ENCODE measurements at places on chromosomes 7 and 10.

- no peak for DNase-seq
These were observed 605.8 kb upstream of the MGMT start for GRCh38 chr10:128861018-128861901.

DNA sequence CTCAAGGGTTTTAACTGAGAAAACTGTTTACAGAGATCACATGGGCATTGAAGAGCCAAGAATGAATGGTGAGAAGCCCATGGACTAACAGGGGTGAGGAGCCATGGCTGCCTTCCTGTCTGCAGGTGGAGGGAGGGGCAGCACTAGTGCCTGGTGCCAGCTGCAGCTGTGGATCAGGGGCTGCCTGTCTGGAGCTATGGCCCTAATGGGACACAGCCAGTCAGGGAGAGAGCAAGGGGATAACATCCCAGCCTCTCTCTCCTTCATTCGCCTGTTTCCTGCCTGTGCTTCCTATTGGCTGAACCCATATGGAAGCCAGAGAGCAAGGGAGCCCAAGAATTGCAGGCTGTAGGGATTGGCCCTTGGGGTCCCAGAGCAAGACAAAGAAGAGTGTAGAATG, 125.8 kb upstream of the GAD2 start:
- no peak for DNase-seq

DNA sequence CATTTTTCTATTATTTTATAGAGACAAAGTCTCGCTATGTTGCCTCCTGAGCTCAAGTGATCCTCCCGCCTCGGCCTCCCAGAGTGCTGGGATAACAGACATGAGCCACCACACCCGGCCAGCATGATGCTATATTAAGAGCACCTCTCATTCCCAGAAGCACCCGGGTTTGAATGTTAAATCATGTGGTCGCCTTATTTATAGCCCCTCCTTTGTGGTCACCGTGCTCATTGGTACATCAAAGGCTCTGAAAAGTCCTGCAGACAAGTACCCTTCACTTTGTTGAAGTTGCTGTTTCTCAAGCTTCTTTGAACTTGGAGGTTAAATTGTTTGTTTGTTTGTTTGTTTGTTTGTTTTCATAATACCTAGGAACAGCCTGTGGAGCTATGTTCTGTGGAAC, 40.0 kb downstream of the CLIP2 start:
- no peak for DNase-seq

DNA sequence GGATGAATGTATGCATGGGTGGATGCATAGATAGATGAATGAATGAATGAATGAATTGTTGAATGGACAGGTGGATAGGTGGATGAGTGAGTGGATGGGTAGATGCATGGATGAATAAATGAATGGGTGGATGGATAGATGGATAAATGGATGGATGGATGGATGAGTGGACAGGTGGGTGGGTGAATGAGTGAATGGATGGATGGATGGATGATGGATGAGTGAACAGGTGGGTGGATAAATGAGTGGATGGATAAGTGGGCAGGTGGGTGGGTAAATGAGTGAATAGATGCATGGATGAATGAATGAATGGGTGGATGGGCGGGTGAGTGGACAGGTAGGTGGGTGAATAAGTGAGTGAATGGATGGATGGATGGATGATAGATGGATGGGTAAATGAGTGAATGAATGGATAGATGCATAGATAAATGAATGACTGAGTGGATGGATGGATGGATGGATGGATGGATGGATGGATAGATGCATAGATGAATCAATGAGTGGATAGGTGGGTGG, 72.6 kb downstream of the MYL10 start:
- no peak for DNase-seq
